ENCODE measurements at places on chromosomes 2 and 18. TPM values are rescaled to one million over a fixed set of nuclear protein-coding genes. Genes with fewer than 3 reads are reported as not detected.

ATP6V1B1 gene
- 2.4 TPM for total RNA-seq

DOK6 gene
- total RNA-seq: 0.04 TPM

TMEM150A gene
- total RNA-seq: 7.9 TPM

OTX1 gene
- total RNA-seq: 1.8 TPM

BOLL gene
- not detected for total RNA-seq

KIAA2012 gene
- total RNA-seq: not detected

MYCN gene
- total RNA-seq: 0.20 TPM

C2orf72 gene
- total RNA-seq: 0.08 TPM

PSMA8 gene
- not detected for total RNA-seq

GREB1 gene
- total RNA-seq: 0.60 TPM

PPM1B gene
- 20.0 TPM for total RNA-seq

RAPGEF4 gene
- 3.3 TPM for total RNA-seq

SLC4A5 gene
- total RNA-seq: 0.56 TPM

CXCR1 gene
- total RNA-seq: 0.72 TPM

BMP10 gene
- not detected for total RNA-seq

ZNF385B gene
- 0.32 TPM for total RNA-seq

TCF23 gene
- total RNA-seq: not detected

FLACC1 gene
- 0.56 TPM for total RNA-seq

ANKRD30BL gene
- total RNA-seq: not detected

SCYGR4 gene
- total RNA-seq: not detected

ABCB11 gene
- total RNA-seq: not detected

PTPN2 gene
- 24.9 TPM for total RNA-seq

DYTN gene
- total RNA-seq: not detected
